ENCODE measurements at places on chromosomes 2 and 18.

GRCh38 chr18:50143886-50144285 lies 51.1 kb downstream of the MYO5B start:
- no peak for DNase-seq

DNA sequence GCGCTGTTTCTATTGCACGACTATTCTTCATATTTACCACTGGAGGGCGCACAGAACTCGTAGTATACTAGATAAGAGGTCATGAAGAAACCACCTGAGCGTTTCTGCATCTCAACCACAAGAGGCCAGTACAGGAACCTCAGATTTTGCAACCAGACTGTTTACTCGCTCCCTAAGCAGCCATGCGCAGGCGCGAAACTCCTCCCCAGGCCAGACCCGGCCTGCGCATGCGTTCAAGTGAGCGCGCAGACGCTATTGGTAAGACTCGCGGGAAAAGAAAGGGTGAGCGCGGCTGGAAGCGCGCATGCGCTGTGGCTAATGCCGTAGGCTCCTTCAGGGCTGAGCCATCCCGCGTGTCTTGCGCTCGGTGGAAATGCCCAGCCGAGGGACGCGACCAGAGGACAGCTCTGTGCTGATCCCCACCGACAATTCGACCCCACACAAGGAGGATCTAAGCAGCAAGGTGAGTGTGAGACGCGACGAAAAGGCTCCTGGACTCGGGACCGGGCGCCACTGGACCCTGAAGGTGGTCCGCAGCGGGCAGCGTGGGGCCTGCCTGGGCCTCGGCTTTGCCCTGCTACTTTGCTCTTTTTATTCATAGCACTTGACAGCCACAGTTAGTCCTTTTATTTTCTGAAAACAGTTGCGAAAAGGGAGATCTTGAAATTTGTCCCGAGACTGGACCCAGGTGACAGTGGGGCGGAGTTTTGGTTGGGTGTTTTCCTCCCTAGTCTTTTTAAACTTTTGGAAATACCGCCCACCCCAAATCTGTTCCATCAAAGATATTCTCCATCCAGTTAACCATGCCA lies at the start of gene ASNSD1:
TSS of gene ASNSD1 (plus strand) at position 312 of the 809 bp plus-strand sequence. CDS start 4,674 bp downstream, outside the sequence.
- DNase-seq = peak; percentile 97

DNA sequence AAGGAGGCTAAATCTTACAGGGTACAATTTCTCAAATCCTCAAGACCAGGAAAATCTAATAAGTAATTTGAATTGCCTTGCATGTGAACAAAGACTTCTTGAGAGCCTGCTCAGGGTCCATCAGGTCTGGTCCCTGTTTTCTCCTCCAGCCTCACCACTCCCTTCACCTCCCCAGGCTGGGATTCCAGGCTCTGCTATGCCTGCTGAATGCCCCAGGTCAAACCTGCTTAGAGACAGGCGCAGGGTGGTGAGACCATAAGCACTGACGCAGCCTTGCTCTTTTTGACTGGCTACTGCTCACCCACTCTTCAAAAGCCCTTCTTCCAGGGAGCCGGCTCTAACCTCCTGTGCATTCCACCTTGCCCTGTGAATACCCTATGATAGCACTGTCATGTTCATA lies 356.4 kb upstream of the ACVR2A start:
- no peak for DNase-seq

- DNase-seq = no peak
Measured at GRCh38 chr2:21890041-21890440, 766.3 kb downstream of the TDRD15 start.

GRCh38 chr2:1586251-1586922 lies 157.9 kb downstream of the PXDN start:
- DNase-seq = no peak

GRCh38 chr18:76265497-76266235 lies 229.4 kb downstream of the ZNF516 start:
- DNase-seq = no peak

- DNase-seq = no peak
Measured at GRCh38 chr2:141968433-141968832, 162.4 kb downstream of the LRP1B start.

- DNase-seq = peak; percentile 35
Measured at GRCh38 chr18:57438743-57439608, 3.8 kb downstream of the ONECUT2 start.

DNA sequence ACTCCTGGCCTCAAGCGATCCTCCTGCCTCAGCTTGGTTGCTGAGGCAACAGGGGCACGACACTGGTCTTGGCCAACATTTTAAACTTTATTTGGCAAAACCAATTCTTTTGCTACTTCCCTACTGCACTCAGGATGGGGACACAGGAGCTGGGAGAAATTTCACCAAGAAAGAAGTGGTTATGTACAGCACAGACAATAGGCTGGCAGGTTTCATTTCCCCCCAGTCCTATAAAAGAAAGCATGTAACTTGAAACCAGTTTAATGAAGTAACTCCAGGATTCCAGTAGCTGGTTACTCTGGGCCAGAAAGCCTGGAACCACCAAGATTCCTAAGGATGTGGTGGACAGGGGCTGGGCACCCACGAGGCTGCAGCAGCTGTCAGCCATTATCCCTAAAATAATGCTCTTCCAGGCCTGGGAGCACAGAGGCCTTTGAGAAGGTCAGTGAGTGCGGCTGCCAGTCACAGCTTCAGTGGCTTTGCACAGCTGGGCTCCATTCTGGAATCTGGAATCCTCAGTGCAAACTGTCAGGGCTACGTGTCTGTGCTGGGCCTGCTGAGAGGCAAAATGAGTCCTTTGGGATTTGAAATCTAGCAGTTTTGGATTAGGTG lies 142.3 kb upstream of the ITGA6 start:
- DNase-seq = no peak

DNA sequence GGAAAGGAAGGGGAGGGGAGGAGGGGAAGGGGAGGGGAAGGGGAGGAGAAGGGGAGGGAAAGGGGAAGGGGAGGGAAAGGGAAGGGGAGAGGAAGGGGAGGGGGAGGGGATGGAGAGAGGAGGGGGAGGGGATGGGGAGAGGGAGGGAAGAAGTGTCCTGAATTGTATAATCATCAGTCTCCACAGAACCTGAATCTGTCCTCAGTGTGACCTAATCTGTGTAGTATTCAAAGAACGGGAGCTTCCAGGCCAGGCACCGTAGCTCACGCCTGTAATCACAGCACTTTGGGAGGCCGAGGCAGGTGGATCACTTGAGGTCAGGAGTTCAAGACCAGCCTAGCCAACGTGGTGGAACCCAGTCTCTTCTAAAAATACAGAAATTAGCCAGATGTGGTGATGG lies 41.1 kb upstream of the CCDC150 start:
- DNase-seq = no peak

DNA sequence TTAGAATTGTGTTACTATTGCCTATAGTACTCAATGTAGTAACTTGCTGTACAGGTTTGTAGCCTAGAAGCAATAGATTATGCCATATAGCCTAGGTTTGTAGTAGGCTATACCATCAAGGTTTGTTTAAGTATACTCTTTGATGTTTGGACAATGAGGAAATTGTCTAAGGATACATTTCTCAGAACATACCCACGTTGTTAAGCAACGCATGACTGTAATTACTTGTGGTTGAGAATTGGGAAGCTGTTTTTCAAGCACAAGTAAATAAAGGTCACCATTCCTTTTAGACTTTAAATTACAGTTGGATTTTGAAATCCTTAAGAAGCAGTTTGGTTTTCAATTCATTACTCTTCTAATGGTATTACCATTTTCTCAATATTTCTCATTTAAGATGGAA lies 89.8 kb upstream of the KCNH7 start:
- no peak for DNase-seq

GRCh38 chr2:204346906-204347305 lies 198.4 kb upstream of the PARD3B start:
- DNase-seq = no peak

DNA sequence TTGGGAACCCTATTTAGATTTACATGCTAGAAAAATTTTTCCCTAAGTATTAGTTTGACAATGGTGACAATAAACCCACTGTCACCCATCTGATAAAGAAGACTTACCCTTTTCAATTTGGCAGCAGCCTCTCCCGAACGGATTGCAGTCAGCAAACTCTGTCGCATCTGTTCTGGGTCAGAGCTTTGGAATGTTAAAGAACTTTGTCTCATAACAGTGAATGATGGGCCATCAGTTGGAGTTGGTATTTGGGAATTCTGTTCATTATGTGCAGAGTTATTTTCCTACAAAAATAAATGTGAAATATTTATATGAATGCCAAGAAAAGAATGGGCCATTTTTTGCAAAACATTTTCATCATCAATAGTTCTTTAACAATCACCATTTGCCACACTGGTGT lies 70.8 kb upstream of the GRB14 start:
- DNase-seq = no peak

- DNase-seq = peak; percentile 32
Measured at GRCh38 chr2:127106457-127106990, 430 bp downstream of the BIN1 start.

DNA sequence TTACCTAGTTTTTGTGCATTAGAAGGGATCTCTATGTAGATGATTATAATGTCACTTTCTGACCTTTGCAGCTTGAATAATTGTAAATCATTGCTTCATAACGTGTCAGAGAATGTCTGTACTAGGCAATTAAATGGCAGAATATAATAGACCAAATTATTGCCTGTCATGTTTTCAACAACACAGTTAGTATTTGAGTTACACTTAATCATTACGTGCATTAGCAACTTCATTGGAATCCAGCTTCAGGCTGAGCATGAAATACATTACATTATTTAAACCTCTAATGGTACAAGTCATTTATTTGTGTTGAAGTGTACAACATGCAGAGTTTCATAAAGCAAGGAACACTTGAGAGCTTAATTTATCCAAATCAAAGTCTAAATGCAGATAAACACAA lies 48.0 kb downstream of the ZNF407 start:
- no peak for DNase-seq
